ENCODE measurements at places on chromosomes 5 and 9.

DNA sequence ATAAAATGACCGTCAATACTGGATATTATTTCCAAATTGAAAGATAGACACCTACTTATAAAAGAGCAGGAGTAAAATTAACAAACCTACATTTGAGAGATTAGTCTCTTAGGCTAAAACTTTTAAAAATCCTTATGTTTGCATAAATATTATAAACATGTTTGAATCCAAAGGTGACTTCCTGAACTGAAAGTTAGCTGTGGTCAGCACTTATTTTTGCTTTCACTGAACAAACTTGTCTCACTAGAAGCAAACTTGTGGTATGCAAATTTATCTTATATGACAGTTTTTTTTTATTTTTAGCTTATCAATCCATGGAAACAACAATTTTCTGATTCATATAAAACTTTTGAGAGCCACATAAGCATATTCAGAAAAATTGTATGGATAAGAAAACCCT, 502.6 kb upstream of the COX7C start:
- DNase-seq = no peak

DNA sequence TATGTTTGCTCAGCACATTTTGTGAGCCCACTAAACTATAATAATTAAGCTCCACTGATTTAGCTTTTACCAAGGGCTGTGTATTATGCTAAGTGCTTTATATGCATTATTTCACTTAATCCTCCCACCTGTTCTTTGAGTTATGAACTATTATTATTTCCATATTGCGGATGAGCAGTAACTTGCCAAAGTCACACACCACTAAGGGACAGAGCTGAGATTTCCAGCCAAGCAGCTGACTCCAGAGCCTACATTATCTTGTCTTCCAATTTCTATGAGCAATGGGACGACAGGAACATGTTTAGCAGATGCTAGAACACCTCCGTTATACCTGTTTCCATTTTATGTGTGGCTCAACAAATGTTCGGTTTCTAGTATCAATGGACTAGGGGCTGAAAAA, 237.5 kb upstream of the PANK3 start:
- no peak for DNase-seq

GRCh38 chr5:77066184-77066583, 20.9 kb downstream of the ZBED3 start:
- DNase-seq = no peak

DNA sequence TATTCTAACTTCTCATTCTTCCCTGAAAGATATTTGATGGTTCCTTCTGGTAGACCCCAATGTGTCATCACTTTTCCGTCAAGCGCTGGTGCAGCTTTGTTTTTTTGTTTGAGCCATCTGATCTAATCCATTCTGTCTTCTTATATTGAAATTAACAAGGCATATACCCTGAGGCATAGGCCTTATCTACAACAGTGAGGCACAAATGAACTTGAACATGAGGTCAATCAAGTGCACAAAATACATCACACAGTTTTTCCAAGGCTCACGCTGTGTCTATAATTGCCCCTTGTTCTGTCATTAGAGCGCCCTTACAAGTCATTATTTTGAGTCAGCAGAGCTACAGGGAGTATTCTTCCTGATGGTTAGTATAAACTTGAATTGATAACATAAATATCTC, 406.6 kb downstream of the MAT2B start:
- DNase-seq = no peak

GRCh38 chr5:95892784-95893354, 68.8 kb downstream of the ELL2 start:
- peak; percentile 21 for DNase-seq

GRCh38 chr5:173399851-173400250, 71.6 kb upstream of the STC2 start:
- DNase-seq = no peak

GRCh38 chr5:81986126-81986525, 14.3 kb downstream of the ATG10 start:
- no peak for DNase-seq

GRCh38 chr9:130756037-130756436, 62.5 kb downstream of the EXOSC2 start:
- no peak for DNase-seq

GRCh38 chr9:1443450-1443849, 393.3 kb downstream of the DMRT2 start:
- DNase-seq = no peak

DNA sequence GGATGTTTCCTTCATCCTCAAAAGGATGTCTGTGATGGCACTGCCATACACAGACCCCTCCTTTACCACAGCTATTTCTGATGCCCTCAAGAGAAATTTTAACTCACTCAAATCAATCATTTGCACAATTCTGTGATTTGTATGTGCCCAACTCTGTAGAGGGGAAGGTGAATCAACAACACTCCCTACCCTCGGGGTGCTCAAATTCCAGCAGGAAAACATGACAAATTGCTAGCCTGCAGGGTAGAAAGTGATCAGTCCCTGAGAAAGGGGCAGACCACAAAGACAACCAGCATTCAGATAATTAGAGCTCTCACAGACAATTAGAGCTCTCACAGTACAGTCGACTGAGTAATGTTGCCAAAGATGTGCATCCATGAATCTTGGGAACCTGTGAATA, 45.3 kb upstream of the FOXE1 start:
- no peak for DNase-seq

- DNase-seq = no peak
These were observed 135.7 kb downstream of the FANCC start for GRCh38 chr9:95181835-95182234.

GRCh38 chr5:82347201-82347865, 69.2 kb upstream of the RPS23 start:
- no peak for DNase-seq

- no peak for DNase-seq
These were observed 12.3 kb downstream of the BAAT start for GRCh38 chr9:101372327-101373118.

GRCh38 chr9:113720495-113720894, 155.6 kb upstream of the ZNF618 start:
- DNase-seq = no peak

GRCh38 chr5:30156156-30156555, 1037.3 kb upstream of the CDH6 start:
- DNase-seq = no peak

DNA sequence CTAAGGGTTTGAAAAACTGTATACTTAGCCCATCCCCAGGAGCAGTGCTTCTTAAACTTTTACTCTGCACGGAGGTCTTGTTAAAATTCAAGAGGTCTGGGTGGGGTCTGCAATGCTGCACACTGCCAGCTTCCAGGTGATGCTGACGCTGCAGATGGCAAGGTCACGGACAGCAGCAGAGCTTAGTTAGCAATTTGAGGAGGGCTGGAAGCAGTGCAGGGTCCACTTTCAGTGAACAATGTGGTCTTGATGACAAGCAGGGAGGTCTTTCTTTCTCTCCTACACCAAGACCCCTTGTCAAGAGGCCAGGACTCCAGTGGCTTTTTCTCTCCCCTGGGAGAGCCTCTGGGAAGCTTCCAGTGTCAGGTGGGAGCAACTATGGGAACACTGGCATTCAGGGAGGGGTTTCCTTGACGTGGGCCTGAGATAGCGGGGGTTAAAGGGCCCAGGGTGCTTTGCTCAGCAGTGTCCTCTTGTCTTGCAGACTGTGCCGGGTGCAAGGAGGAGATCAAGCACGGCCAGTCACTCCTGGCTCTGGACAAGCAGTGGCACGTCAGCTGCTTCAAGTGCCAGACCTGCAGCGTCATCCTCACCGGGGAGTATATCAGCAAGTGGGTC, 65.0 kb upstream of the AFAP1L1 start:
- no peak for DNase-seq

- no peak for DNase-seq
These were observed 57.4 kb upstream of the ZNF354A start for GRCh38 chr5:178787889-178788288.

- DNase-seq = no peak
These were observed 438 bp downstream of the SOX30 start for GRCh38 chr5:157651623-157652376.

GRCh38 chr5:41821051-41821450, 49.2 kb downstream of the OXCT1 start:
- no peak for DNase-seq

DNA sequence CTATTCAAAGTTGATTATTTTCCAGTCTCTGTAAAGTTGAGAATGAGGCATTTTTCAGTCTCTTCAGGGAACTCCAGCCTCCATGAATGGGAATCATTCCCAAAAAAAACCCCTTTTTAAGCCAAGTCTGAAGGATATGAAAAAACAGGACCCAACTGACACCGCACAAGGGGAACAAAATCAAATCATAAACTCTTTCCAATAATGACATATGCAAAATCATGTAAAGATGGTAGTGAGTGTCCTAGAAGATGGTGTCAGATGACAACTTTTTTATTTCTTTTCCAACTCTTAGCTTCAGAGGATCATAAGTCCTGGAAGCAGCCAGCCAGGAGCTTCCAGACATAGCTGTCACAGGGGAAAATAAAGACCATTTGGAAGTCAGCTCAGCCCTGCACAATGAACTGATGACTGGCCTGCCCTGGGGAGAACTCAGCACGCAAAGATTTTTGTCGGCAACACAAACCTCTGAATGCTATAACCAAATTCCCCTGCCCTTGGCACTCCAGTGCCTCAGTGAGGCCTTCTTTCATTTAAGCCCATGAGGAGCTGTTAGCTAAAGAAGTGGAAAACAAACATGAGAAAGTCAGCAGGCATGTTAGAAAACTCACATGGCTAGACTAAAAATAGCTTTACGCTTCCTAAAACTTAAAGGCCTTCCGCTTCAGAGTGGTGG, 85.4 kb downstream of the SLC1A3 start:
- DNase-seq = no peak

- DNase-seq = no peak
These were observed 51.9 kb upstream of the TBC1D9B start for GRCh38 chr5:179959641-179960040.

GRCh38 chr5:172180936-172181335, 7.1 kb downstream of the STK10 start:
- DNase-seq = no peak

DNA sequence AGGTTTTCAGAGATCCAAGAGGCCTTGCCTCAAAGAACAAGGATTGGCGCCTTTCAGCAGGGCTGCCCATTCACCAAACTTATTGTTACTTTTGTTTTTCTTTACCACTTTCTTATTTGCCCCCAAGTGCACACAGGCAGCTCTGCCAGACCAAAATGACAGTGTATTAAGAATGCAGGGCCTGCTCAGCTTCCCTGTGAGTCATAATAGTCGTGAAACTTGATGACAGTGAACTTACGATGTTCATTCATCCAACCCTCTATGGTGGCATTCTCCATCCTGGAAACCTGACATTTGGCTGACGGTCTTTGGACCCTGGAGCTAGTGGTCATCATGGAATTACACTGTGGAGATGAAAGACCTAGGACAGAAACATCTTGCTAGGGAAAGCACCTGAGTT, 44.3 kb downstream of the UBE2QL1 start:
- DNase-seq = peak; percentile 38

DNA sequence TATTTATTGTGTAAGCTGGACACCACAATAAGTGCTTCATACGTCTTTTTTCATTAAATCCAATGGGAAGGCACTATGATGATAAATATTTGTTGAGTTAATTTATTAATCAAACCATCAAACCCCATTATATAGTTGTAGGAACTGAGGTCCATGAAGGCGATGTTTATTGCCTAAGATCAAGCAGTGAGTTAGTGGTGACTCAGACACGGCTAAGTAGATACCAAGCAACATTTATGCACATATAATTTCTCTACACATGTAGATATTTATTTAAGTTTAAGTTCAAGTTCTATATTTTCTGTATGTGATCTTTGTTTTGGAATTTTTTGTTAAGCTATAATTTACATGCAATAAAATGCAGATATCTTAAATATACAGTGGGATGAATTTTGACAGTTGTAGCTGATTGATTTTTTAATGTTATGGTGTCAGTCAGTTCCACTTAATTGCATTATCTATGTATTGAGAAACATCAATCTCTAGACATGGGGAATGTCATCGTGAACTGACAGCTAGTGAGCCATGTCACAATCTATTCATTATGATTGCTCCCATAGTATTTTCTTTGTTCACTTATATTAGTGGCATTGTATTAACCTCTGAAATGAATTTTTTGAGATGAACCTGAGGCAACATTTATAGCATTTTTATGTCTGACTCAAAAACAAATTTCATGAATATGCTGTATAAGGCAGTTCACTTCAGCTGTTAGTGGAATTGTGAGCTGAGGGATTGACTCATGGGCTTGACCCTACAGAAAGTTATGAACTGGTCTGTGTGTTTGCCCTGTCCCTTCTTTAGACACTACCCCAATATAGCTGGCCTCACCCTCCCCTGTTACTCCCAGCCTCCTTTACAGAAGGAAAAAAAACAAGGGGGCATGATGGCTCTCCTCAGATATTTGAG, 11.9 kb upstream of the GARNL3 start:
- DNase-seq = no peak

GRCh38 chr5:37598733-37599132, 219.6 kb downstream of the WDR70 start:
- no peak for DNase-seq

GRCh38 chr5:24643156-24643555, 1.6 kb downstream of the CDH10 start:
- DNase-seq = no peak

DNA sequence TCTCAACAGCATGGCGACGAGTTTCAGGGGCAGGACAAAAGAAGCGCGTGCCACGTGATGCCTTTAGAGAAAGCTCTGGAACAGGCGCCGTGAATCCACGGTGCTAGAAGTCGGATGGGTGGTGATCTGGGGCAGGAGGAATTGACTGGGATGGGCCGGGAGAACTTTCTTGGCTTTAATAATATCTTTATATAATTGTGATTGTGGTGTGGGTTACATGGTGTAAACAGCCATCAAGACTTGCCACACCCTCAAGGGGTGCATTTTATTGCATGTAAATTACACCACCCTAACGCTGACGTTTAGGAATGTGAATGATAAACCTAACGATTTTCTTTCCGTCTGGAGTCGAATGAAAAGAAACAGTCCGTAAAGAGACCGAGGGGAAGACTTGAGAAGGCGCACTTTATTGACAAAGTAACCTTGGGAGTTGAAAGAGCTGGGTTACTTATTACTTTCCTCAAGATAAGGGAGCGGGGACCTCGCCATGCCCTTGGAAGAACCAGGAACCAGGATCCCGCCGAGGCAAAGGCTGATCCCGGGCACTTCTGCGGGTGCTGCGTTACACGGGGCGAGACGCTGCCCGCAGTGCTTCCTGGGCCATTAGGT, 8.5 kb downstream of the NRARP start:
- no peak for DNase-seq

- peak; percentile 50 for DNase-seq
These were observed 124.4 kb downstream of the SSBP2 start for GRCh38 chr5:81626524-81626923.
